ENCODE measurements at places on chromosomes 1 and 21.

DNA sequence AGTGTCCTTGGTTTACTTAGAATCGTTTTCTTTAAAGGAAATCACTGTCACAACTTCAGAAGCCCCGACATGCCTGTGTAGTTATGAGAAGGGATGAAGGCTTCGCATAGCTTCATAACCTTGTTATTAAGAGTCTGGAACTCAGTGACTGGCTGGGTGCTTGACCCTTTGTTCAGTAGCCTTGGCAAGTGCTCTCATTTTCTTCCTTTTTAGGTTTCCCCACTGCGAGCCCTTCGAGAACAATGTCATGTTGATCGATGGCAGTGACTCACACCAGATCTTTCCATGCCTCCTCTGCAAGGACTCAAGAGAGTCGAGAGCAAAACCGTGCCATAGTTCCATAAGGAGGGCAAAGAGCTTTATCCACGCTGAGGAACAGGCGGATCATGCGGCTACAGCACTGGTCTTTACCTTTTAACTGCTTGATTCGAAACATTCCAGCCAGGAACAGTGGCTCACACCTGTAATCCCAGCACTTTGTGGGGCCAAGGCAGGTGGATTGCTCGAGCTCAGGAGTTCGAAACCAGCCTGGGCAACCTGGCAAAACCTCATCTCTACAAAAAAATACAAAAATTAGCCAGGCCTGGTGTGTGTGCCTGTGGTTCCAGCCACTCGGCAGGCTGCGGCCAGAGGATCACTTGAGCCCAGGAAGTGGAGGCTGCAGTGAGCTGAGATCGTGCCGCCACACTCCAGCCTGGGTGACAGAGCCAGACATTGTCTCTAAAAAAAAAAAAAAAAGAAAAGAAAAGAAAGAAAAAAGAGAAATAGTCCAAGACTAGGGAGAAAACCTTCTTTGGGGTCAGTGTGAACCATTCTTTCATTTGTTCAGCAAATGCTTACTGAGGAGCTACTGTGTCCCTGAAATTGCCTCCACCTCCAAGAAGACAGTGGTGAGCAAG is 95.4 kb upstream of the ERRFI1 start:
- DNase-seq: no peak

DNA sequence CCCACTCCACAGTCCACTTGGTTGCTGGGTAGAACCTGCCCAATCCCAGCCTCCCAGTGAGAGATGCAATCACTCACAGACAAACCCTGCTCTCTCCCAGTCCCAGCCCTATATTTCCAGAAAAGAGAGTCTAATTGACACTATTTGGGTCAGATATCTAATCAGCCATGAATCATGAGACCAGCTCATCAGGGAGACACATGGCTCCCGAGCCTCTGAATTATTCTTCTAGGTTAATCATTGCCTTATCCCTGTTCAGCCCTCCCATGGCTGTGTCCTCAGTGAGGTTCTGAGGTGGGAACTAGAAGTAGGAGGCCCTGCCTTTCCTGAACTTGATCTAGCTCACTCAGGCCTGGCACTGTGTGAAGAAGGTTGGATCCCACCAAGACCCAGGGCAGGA is 49.9 kb upstream of the ZC3H12A start:
- no peak for DNase-seq

GRCh38 chr1:58047265-58047858 is 499.2 kb downstream of the OMA1 start:
- no peak for DNase-seq

DNA sequence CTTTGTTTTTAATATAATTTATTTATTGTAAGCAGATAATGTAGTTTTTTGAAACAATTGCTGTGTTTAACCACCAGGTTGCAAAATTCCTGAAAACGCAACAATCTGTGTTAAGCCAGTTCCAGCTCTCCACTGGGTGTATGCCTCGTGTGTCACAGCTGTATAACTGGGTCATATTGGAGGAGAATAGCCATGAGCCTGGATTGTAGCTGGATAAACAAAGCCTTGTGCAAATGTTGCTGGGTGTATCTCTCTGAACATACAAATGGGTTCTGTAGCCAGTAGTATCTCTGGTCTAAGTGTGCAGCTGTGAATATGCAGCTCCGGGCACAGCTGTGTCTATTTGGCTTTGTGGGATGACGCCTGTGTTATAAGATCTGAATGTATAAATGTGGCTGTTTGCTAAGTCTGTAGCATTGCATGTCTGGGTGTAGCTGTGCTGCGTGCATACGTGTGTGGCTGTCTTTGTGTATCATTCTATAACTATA is 2.8 kb downstream of the TCEA3 start:
- DNase-seq: no peak

DNA sequence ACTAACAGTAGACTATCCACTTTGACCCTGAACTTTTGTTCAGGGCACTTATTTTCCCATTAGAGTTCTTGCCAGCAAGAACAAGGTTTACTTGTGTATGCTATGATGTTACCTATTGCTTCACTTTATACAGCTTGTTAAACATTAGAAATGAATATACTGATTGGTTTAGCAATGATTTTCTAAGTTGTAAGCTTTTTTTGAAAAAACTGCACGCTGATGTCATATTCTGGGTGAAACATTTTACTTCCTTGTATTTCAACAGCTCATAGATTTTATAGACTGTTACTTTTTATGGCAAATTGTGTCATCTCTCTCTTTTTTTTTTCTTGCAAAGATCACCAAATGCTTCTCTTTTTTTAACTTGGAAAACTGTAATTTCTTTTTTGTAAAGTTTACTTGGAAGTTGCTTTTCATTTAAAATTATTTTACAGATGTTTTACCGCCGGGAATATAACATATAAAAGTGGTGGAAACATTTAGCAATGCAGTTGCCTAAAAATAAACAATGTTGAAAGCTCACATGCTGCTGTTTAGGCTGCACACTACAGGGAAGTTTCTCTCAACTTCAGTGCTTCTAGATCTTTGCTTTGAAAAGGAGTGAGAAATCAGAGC is 215.3 kb upstream of the NFIA start:
- no peak for DNase-seq

- peak; percentile 44 for DNase-seq
These were observed 11.1 kb downstream of the MTX1 start for GRCh38 chr1:155219592-155220031.

DNA sequence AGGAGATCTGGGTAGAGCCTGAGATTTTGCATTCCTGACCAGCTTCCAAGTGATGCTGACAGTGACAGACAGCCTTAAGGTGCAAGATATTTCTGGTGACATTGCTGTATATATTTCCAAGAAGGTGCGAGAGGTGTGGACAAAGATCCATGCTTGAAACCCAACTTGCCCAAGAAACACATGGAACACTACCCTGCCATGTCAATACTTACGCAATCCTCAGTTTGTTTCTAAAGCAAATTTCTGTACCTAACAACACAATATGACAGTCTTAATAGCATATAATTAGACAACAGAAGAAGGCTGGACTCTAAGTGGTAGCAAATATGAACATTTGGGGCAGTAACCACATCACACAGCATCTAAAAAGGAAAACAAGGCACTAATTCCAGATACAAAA is 260.4 kb downstream of the DSCAM start:
- no peak for DNase-seq

GRCh38 chr1:87242445-87243185 is 86.1 kb upstream of the LMO4 start:
- DNase-seq: no peak

- peak; percentile 47 for DNase-seq
These were observed 91.6 kb downstream of the LRRC8C start for GRCh38 chr1:89724369-89725010.
